ENCODE measurements at places on chromosomes 3 and 15.

DNA sequence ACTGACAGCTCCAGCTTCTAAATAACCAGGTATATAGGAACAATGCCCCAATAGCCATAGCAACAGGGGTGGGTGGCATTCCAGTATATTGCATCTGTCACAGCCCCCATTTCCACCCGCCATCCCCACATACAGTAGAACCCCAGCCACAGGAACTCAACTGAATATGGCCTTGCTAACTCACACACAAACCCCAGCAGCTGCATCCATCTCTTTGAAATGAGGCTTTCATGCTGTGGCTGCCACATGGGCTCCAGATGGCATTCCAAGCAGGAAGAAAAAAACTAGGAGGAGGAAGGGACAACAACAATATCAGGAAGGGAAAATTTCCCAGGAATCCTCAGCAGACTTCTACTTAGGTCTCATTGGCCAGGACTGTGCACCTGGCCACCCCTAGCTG, 54.6 kb downstream of the CCR3 start:
- DNase-seq: no peak

- DNase-seq: no peak
Observed at GRCh38 chr15:64022571-64022970, 23.7 kb downstream of the DAPK2 start.

- no peak for DNase-seq
Observed at GRCh38 chr3:164929642-164930041, 148.7 kb downstream of the SI start.

GRCh38 chr3:191980443-191980842, 519.5 kb downstream of the PYDC2 start:
- no peak for DNase-seq

- DNase-seq: no peak
Observed at GRCh38 chr3:24589931-24590880, 95.6 kb upstream of the THRB start.

DNA sequence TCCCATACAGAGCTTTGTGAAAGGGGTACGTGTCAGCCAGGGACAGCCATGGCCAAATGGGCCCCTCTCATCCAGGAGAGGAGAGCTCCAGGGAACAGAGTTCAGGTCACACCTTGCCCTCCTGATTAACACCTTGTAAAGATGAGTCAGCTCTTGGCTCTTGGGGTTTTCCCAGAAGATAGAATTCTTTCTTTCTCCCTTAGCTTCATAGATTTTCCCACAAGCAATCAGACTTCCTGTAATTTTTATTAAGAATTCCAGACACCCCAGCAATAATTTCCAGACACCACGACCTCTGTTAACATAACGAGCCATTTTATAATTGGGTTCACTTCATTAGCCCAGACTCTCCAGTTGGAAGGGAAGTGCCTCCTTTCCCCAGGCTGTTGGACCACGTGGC, 86.4 kb downstream of the LRTM1 start:
- DNase-seq: no peak

DNA sequence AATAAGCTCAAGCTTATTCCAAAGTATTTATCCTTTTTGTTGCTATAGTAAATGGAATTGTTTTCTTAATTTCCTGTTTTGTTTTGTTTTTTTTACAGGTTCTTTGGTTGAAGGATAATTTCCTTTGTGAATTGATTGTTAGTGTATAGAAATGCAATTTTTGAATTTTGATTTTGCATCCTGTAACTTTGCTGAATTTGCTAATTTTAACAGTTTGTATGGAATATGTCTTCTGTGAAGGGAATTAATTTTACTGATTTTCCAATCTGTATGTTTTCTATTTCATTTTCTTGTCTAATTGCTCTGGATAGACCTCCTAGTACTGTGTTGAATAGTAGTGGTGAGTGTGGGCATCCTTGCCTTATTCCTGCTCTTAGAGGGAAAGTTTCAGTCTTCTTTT, 28.3 kb downstream of the PFN2 start:
- no peak for DNase-seq

DNA sequence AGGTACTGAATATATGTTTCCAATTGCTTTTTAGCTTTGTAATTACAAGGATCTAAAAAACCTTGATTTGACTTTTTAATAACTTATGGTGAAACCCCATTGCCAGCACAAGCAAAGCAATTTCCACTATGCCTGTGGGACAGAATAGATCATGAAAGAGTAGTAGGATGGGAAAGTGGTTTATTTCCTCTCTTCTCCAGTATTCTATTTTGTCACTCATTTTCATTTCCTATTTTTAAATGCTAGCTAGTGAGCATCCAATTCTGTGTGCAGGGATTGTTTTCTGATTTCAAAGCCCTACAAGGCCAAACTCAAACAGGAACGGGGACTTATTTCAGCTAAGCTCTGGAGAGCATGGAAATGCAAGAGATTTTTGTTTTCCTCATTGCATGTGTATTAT, 132.0 kb upstream of the TGFBR2 start:
- DNase-seq: no peak

GRCh38 chr3:30347679-30348216, 258.7 kb upstream of the TGFBR2 start:
- no peak for DNase-seq

- DNase-seq: no peak
Observed at GRCh38 chr3:185215873-185216606, 37.8 kb downstream of the EHHADH start.

GRCh38 chr3:143784446-143784845, 63.8 kb downstream of the SLC9A9 start:
- no peak for DNase-seq

DNA sequence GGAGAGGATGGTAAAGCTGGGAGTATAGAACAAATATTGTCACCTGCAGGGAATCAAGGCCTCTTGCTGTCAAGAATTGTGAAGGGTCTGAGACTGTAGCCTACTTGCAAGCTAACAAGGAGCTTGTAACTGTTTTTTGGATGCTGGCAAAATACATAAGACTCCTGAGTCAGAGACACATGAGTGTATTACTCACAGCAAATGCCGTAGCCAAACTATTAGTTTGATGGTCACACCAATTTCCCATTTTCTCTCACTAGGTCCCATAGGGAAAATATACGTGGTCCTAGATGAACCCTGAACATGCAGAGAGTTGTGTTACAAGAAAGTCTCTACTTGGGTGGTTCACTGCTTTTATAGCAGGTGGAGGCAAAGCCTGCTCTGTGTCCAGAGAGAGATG, 44.7 kb upstream of the LIPC start:
- DNase-seq: no peak

GRCh38 chr3:54863366-54863765, 64.5 kb downstream of the LRTM1 start:
- no peak for DNase-seq

DNA sequence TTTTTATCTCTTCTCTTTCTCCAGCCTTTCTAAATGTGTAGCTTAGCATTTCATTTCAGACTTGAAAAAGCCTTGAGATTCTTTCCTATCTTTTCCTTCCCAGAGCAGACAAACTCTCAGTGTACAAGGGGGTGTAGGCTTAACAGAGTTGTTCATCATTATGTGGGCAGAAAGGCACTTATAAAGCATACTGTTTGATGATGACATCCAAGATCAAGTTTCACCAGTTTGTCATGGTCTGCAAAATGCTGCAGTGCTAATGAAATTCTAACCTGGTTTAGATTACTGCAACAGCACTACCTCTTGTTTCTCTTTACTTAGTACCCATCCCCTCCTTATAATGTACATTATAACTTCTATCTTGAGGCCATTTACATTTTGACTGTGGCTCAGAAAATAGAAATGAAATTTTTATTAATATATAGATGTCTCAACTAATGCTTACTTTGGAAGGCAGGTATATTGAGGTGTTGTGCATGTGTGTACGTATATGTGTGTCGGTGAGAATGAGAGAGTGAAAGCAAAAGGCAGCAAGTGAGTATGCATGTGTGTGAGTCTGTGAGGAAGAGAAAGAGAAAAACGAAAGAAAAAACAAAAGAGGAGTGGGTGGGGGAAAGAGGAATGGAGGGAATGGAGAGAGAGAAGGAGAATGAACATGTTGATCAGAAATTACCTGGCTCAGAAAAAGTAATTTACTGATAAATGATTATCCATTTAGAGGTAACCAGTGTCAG, 1043.6 kb downstream of the TUSC7 start:
- DNase-seq: no peak

DNA sequence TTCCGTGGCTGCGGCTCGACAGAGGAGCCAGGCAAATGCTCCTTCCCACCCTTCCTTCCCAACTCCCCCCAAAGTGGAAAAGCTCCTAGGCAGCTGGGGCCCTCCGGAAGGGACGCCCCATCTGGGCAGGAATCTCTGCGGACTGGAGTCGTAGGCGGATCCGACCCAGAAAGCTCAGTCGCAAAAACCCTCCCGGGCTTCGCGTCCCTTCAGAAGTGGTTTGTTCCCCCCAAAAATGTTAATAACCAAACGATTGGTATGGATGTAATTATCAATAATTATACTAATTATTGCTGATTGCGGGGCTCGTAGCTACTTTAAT, 3.8 kb downstream of the RNU6-1 start:
- no peak for DNase-seq

DNA sequence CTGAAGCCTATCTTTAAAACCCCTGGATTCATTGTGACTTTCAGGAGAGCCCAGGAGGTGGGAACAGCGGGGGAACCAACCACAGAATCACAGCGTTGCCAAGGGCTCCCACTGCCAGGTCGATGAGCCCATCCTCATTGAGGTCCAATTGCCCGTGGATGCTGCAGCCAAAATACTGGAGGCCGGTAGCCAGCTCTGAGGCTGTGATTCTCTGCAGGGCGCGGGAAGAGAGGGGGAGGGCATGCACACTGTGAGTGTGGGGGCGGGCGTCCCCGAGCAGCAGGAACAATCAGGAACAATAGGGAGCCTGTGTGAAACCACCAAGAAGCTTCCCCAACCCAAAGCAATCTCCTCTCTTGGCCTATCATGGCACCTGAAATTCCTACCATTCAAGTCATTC, 53.4 kb downstream of the FEM1B start:
- DNase-seq: no peak

DNA sequence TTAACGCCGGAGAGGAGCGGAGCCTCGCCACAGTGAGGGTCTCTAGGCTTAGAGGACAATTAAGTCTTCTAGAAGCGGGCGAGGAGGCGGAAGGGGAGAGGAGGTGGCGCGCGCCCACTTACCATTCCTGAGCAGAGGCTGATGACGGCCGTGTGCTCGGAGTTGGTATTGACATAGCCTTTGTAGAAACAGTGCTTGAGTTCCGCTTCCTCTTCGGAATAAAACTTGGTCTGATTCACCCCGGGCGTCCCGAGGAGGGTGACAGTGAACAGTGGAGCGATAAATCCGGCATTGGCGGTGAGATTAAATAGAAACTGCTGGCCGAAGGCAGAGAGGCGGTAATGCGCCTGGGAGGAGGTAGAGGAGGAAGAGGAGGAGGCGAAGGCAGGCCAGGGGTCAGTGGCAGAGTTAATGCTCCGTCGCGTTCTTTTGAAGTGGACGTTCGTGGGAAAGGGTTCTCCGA, 1.3 kb downstream of the ADAMTS9 start:
- DNase-seq: no peak

DNA sequence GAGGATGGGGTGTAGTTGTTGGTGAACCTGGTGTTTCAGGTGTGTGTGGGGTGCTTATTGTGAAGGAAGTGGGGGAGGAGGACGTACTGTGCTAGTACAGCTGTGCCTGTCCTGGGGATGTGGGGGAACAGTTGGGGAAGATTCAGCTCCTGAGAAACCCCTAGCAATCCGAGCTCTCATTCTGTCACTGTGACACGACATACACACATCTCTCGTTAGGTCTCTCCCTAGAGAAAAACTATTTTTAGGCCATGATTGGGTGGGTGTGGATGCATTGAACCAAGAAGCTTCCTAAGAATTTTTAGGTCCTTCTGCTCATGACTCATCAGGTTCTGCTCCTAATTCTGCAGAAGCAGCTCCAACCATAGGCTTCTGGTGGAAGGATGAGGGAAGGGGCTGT, 54.3 kb downstream of the SLC30A4 start:
- no peak for DNase-seq

- no peak for DNase-seq
Observed at GRCh38 chr3:169152319-169152718, 511.2 kb downstream of the MECOM start.

DNA sequence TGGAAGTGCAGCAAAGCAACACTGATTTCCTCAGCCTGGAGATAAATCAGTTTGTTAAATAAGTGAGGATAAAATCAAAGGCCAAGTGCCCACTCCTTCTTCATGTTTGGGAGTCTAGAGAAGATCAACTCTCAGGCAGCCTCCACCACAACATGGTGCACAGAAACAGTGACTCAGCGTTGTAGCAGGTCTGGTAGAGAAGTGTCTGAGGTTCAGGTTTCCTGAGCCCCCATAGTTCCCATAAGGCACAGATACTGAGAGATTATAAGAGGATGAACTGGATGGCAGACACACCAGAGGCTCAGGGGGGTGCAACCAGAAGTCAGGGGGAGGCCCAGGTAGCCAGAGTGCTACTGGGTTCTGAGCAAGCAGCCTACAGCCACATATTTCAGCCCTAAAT, 166.7 kb downstream of the FRMD5 start:
- DNase-seq: no peak

- DNase-seq: no peak
Observed at GRCh38 chr15:41501191-41501917, 7.7 kb downstream of the ITPKA start.

DNA sequence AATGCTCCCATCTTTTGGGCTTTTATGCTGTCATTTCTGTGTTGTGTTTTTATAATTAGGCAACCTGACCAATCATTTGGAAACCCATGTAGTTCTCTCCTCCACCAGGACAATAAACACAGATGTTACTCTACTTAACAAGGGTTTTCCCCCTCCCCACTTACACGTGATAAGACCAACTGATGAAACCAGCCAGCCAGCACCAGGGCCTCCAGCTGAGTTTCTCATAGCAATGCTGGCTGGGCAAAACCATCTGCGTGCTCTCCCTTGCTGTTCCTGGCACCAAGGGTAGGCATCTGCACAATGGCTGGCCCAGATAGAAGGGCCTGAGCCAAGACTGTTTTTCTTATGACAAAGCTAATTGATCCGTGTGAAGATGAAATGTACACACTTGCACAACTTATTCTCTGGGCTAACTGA, 310.4 kb downstream of the PLCL2 start:
- DNase-seq: no peak

GRCh38 chr15:32993285-32993684, 201.2 kb downstream of the FMN1 start:
- no peak for DNase-seq

DNA sequence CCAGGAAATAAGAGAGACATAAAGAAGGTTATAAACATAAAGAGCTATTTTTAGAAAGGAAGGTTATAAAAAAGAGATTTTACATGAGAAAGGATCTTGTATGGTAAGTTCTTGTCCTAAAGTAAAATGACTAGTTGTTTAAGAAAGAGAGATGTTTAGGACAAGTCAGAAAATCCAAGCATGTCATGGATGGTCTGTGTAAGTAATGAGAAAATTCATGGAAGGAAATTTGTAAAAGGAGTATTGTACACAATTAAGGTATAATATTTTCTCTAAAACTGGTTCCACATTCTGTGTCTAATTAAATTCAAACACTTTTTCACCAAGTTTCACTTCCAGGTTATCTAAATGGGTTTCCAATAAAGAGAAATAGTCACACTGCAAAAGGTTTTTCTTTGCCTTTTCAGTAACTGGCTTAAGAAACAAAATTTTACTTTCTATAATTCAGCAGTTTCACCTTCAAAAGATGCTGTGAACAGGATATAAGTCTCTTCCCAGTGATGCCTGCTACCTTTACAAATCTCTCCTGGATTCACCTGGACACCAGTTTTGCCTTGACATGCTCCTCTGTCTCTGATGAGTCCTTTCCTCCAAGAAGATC, 455.7 kb downstream of the ZIC1 start:
- no peak for DNase-seq

GRCh38 chr3:45819543-45819942, 22.4 kb downstream of the LZTFL1 start:
- no peak for DNase-seq

- no peak for DNase-seq
Observed at GRCh38 chr15:62052713-62053112, 7.5 kb downstream of the VPS13C start.

GRCh38 chr3:40768536-40768935, 243.8 kb downstream of the ZNF621 start:
- no peak for DNase-seq

All from stimulated activated CD8-positive, alpha-beta memory T cell treated with anti-CD3 and anti-CD28 coated beads, Interleukin-4, amount 100 ng/mL, for 1 hour (primary cell).